GM19239 (cell line): ENCODE measurements at places on chromosomes 12 and 14.

- DNase-seq: no peak
Observed at GRCh38 chr14:83096092-83096491, 1562.4 kb upstream of the SEL1L start.

DNA sequence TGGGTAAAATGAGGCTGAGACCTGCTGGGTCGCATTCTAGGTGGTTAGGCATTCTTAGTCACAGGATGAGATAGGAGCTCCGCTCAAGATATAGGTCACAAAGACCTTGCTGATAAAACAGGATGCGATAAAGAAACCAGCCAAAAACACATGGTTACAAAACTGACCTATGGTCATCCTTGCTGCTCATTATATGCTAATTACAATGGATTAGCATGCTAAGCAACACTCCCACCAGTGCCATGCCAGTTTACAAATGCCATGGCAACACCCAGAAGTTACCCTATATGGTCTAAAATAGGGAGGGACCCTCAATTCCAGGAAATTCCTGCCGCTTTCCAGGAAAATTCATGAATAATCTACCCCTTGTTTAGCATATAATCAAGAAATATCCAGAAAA is 132.4 kb downstream of the BRMS1L start:
- DNase-seq: no peak

DNA sequence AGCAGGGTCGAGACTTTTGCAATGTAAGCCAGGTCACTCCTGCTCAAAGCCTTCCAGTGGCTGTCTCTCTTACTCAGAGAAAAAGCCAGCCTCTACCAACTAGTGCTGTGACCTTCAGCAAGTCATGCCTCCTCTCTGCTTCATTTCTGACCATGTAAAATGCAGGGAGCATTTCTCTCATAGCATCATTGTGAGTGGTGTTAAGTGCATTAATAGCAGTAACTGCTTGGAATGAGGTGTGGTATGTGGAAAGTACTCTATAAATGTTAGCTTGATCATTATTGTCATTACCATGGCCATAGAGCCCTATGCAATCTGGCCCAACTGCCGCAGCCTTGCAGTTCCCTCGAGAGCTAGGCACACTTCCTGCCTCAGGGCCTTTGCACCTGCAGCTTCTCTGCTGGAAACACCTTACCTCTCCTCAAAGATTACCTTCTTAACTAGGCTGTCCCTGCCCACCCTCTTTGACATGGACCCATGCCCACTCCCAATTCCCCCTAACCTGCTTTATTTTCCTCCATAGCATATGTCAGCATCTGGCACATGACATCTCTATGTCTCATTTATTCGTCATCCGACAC is 10.9 kb downstream of the PLEKHD1 start:
- DNase-seq: no peak

DNA sequence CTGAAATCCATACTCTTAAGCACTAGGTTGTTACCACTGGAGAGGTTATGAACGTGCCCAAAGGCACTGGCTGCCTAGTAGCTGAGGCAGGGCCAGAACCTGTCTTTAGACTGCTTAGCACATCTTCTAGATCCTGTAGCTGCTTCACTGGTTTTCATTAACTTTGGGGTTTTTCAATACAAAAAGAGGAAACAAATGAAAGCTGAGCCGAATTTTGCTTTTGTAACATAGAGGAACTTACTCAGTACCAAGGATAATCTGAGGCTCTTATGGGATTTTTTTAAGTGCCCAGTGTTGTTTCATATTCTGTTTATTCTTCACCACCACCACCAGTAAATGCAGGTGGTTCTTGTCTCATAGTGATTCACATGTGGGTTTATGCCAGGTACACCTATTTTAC is 396.1 kb downstream of the RAD51B start:
- DNase-seq: no peak

- no peak for DNase-seq
Observed at GRCh38 chr12:132881818-132882217, 5.6 kb downstream of the CHFR start.

DNA sequence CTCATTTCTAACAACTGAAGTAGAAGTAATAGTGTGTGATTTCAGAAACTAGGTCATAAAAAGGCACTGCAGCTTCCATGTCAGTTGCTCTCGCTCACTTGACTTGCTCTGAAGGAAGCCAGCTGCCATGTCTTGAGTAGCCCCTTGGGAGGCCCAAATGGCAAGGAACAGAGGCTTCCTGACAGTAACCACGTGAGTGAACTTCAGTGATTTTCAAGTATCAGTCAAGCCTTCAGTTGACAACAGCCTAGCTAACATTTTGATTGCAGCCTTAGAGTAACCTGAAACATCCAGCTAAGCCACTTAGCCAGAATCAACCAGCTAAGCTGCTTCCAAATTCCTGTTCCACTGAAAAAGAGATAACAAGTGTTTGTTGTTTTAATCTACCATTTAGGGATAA is 26.7 kb downstream of the TOGARAM1 start:
- DNase-seq: no peak

DNA sequence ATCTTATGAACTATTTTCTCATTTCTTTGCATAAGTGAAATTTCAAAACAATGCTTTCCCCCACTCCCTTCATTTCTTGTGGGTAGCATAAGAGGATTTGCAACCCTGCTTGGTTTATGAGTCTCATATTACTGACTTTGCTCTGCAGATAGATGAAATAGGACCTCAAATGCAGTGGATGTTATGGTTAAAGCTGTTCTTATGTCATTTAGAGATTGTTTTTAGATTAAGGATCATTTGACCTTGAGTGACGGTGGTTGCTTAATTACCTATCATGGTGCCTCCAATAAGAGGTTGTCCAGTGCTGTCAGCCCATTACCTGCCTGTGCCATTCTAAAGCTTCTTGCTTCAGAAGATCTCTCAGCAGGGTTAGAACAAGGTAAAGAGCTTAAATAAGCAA is 351.4 kb upstream of the ATP2B1 start:
- no peak for DNase-seq
